ACHN (cell line): ENCODE measurements at places on chromosomes 5 and 9.

- DNase-seq: peak; percentile 31
Observed at GRCh38 chr9:4382722-4383317, 83.0 kb upstream of the GLIS3 start.

DNA sequence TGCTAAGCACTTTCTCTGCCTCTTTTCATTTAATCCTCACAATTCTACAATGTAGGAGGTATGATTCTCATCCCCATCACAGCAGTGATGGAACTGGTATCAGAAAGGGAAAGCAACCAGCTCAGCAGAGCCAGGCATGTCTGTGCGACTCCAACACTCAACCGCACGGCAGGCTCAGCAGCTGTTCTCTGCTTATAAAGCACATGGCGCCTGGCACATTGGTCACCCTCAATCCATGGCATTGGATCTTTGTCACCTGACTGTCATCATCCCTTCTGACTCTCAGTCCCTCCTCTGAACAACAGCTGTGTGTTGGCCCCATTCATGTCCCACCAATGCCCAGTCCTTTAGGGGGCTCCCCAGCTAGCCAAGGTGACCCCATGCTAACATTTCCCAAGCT is 45.1 kb upstream of the HAND1 start:
- DNase-seq: no peak

GRCh38 chr9:114482593-114482992 is 22.7 kb downstream of the WHRN start:
- no peak for DNase-seq

GRCh38 chr5:134439210-134439654 is 27.6 kb upstream of the CDKN2AIPNL start:
- DNase-seq: peak; percentile 81

GRCh38 chr5:41547991-41548390 is 37.6 kb upstream of the PLCXD3 start:
- no peak for DNase-seq

GRCh38 chr5:34756781-34757624 is 82.0 kb upstream of the TTC23L start:
- peak; percentile 11 for DNase-seq

DNA sequence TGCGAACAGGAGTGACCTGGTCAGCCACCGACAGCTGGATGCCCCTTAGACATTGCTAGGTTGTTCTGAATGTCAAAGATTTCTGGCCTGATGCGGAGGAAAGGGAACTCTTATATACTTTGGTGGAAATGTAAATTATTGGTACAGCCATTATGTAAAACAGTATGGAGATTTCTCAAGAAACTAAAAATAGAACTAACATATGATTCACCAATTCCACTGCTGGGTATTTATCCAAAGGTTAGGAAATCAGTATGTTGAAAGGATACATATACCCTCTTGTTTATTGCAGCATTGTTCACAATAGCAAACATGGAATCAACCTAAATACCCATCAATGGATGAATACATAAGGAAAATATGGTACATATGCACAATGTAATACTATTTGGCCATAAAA is 31.8 kb downstream of the DMRT3 start:
- DNase-seq: no peak

DNA sequence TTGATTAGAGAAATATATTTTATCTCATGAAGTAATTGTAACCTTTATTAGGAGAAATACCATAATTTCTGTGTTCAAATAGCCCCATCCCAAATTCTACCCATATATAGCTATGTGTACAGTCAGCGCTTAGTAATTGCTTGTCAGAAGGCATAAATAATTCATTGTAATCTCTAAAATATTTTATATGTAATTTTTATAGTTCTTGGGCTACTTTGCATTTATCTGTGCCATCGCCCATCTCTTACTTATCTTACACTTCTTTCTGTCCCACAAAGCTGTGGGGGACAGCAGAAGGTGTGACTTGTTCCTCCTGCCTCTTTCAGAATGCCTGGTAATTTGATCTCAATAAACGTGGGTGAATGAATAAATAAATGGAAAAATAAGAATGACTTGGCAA is 5.5 kb downstream of the ADAMTSL1 start:
- DNase-seq: no peak

GRCh38 chr5:131997026-131997726 is 14.3 kb downstream of the ACSL6 start:
- DNase-seq: no peak

GRCh38 chr9:91117474-91117891 is 244.2 kb downstream of the AUH start:
- no peak for DNase-seq

DNA sequence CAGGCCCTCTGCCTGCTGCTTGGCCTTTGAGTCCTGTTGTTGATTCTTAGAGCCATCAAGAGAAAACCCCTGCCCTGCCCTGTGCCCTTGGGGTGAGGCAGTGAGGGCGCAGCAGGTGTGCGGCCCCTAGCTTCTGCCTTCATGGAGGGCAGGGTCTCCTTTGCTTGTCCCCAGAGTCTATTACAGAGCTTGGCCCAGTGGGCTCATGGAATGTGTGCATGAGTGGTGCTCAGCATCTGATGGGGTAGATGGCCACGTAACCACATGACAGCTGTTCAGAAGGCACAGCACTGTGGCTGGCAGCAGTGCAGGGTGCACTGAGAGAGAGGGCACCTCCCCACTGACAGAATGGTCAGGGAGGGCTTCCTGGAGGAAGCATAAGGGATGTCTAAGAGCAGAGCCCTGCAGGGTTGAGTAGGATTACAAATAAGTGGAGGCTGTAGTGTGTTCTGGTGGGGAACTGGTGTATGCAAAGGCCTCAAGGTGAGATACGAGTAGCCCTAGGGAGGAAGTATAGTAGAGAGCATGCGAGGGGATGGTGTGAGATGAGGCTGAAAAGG is 70.8 kb downstream of the MACROH2A1 start:
- no peak for DNase-seq

DNA sequence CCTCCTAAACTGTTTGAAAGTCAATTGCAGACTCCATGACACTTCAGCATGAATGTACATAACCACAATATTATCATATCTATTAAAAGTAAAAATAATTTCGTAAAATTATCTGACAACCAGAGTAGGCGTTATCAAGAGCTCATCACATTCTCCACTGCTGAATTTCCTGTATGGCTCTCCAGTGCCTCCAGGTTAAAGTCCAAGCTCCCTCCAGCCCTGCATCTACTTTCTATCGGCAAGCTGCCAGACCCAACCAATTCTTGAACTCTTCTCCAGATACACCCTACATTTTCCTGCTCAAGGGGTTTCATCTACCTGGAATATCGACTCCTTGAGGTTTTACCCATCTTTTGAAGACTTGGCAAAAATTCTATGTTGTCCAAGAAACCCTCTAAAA is 74.5 kb upstream of the TBC1D2 start:
- no peak for DNase-seq

DNA sequence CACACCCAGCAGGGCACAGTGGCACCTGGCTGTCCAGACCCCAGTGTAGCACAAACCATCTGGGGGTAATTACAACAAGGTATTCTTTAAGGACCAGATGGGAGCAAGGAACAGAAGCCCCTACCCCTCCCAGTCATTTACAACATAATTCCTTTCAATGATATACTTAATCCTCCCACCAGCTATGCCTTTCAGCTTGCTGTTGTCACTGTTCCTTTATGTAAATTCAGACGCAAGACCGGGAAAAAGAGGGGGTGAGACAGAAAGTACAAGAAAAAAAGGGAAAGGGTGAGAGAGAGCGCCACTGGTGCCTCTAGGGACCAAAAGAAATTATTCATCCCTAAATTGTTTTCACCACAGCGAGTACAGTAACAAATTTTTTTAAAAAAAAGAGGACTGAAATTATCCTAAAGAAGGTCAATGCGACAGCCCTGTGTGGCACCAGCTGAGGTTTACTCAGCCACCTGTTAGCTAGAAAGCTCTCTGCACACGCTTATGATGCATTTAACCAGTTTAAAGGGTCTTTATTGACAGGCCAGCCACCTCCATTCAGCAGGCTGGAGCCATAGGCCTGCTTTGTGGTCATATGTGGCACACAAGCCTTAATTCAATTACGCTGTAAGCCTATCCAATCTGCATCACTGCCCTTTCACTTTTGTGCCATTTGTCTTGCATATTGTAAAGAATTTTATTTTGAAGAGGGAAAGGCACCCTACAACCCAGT is 210.2 kb upstream of the ISL1 start:
- DNase-seq: no peak

GRCh38 chr9:128107468-128108268 is 19.9 kb downstream of the PTGES2 start:
- DNase-seq: no peak

DNA sequence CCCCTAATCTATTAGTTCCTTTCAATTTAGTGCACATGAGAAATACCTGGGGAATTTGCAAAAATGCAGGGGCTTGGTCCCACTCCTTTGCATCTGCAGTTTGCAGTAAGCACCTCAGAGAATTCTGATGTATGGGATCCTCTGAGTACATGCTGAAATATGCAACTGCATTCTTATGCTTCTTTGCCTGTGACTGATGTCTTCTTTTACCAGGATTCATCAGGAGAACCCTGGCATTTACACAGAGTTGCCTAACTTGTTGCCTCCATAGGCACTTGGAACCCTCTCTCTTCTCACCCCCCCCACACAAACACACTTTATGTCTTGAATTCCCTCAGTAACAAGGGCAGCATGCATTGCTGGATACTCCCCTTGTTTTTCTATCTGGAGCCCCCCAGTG is 173.1 kb downstream of the KDM4C start:
- DNase-seq: peak; percentile 17

DNA sequence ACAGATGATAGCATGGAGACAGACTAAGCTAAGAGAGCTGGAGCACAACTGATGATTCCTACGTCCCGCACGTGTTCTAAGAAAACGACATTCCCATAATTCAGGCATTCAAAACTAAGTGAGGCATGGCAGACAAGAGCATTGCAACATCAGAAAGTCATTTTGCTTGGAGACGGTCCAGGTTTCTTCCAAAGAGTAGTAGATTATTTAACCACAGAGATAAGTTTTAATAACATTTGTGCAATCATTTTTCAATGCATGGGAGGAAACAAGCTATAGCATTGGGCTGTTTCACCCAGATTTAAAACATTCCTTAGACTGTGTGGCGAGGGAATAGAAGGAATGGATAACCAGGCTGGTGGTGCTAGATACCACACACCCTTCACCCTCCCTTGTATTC is 117.2 kb downstream of the APBA1 start:
- DNase-seq: peak; percentile 85
